CD4-positive, CD25-positive, alpha-beta regulatory T cell (primary cell): ENCODE measurements at places on chromosomes 4 and X. TPM values are rescaled to one million over a fixed set of nuclear protein-coding genes. Genes with fewer than 3 reads are reported as not detected.

DNA sequence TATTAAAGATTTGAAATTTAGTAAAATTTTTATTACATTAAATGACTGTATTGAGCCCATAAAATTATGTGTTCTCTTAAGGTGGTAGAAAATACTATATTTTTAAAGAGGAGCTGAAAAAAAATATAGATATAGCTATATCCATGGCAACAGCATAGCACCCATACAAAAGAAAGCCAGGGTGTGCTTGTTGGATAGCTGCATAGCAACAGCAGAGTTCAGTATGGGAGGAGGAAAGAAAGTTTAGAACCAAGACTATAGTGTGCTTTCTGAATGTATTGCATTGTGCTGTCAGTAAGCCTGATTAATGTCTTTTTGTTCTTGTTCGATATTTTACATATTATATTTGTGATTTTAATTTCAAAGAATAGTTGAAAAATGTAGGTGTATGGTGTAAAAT, 78.4 kb downstream of the GRID2 start:
- no peak for DNase-seq

- DNase-seq, result no peak
Measured at GRCh38 chr4:133624744-133625143, 475.6 kb downstream of the PCDH10 start.

DNA sequence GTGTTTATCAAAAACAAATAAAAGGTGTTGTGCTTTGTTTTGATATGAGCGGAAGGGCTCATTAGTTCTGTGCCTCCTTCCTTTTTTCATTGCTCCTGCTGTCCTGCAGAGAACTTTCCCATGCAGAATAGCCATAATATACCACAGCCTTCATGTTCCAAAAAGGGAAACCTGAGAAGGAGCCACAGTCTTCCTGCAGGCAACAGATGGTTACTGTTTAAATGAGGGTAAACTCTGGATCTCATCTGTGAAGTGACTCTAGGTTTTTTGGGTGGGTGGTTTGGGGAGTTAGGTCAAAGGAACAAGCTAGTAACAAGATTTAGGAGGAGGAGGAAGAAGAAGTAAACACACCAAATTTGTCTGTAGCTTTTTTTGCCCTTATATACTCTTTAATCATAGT, 131.8 kb downstream of the BMPR1B start:
- no peak for DNase-seq

The NLGN3 gene
- 4.4 TPM for total RNA-seq

- DNase-seq, result peak; percentile 59
Measured at GRCh38 chrX:49001521-49002090, 458 bp downstream of the GRIPAP1 start.

The GUCY1A1 gene
- 1.9 TPM for total RNA-seq

DNA sequence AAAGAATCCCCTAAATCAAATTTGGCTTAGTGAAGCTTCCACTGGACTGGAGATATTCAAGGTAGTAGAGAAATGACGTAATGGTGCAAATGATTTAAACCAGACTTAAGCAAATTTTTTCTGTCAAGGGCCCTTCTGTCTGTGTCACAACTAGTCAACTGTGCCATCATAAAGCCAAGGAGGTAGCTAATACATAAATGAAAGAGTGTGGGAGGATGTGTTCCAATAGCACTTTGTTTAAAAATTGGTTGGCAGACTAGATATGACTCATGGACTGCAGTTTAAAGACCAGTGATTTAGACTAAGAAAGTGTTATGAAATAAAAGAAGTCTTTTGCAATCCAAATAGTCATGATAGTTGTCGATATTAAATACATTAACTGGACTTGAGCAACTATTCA, 24.3 kb upstream of the TEX13C start:
- no peak for DNase-seq

DNA sequence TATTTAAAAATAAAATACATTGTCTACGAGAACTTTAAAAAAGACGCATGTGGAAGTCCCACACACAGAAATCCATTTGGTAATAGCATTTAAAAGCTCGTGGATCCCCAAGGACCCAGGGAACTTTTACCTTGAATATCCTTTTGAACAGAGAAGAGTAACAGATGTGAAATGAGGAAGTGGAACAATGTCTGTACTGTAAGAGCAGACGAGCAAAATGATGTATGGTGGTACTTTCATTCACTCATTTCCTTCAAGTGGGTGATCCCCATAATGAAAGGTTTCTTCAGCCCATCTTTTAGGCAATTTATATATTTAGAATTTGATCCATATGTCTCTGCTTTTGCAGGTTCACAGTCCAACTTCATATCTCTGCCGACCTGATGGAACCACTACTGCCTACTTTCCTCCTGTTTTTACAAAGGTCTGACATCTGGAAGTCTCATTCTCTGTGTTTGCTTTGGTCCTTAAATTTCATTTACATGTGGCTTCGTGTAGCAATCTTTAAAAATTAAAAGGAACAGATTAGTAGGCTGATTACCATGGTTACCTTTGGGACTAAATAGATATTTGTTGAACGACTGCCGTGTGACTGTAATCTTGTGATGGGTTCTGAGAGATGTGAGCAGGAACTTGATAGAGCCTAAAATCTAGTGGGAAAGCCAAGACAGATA, 188.4 kb downstream of the PALLD start:
- no peak for DNase-seq
